Stimulated activated CD4-positive, alpha-beta T cell treated with anti-CD3 and anti-CD28 coated beads, Interleukin-2, amount 100 ng/mL, for 48 hours (primary cell): ENCODE measurements at places on chromosomes 6 and 20.

DNA sequence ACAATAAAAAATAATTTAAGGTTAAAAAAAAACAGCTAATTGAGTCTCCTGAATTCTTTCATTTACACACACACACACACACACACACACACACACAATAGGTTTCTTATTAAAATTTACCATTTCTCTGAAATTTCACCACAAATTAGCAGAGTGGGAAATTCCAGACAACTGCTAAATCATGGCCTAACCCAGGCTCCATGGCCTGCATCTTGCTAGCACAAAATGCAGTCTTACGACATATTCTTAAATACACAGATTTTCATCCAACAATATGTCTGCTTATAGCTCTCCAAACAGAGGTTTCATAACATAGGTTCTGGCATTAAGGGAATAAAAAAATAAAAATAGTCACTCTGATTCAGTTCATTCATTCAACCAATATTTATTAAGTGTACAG is 46.9 kb downstream of the SOD2 start:
- DNase-seq: no peak

- DNase-seq: no peak
These were observed 33.2 kb downstream of the CLIC5 start for GRCh38 chr6:45982280-45983036.

DNA sequence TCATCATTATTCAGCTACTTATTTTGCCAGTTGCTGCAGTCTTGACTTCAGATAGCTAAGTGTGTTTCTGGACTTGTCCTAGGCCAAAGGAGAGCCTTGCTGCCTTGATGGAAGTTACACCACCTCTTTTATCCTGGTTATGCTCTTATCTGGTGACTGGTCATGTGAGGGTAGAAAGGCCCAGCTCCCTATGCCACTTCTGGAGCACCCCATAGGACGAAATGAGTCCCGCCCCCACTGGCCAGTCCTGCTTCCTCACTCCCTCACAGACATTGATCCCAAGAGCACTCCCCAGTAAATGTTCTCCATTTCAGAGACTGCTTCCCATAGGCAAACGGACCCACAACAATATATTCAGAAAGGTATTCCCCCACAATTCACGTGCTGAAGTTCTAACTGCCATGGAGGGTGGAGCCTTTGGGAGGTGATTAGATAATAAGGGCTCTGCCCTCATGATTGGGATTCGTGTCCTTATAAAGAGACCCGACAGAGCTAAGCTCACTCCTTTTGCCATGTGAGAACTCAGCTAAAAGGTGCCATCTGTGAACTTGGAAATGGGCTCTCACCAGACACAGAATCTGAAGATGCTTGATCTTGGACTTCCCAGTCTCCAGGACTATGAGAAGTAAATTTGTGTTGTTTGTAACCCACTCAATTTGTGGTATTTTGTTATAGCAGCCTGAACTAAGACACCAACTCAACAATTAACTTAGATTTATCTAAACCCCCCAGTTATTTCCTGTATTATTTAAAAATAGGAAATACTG is 21.5 kb upstream of the ELOVL2 start:
- DNase-seq: no peak

DNA sequence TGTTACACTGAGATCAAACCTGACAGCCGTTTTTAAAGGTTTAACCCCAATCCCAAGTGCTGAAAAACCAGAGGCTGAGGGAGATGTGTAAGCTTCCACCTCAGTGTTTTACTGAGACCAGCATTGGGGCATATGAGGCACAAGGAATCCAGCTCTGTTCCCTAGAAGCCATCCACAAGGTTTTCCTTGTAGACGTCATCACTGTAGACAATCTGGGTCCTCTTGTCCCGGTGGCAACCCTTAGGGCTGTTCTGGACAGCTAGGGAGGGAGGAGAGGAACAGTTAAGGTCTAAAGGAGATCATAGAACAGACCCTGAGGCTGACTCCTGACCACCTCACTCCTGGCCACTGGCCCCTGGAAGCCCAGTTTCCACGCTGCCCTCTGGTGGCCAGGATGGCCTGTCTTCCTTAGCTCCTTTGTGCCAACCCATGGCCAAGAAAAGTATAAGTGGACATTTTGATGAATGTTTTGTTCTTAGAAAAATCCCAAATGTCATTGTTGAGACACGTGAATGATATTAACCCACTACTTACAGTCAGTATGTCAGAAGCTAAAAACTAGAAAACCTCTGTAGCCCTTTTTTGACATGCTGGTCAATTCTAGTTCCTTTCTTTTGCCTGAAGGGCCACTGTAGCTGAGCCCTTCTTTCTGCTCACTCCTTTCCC is 6.4 kb downstream of the CFB start:
- DNase-seq: peak; percentile 39

DNA sequence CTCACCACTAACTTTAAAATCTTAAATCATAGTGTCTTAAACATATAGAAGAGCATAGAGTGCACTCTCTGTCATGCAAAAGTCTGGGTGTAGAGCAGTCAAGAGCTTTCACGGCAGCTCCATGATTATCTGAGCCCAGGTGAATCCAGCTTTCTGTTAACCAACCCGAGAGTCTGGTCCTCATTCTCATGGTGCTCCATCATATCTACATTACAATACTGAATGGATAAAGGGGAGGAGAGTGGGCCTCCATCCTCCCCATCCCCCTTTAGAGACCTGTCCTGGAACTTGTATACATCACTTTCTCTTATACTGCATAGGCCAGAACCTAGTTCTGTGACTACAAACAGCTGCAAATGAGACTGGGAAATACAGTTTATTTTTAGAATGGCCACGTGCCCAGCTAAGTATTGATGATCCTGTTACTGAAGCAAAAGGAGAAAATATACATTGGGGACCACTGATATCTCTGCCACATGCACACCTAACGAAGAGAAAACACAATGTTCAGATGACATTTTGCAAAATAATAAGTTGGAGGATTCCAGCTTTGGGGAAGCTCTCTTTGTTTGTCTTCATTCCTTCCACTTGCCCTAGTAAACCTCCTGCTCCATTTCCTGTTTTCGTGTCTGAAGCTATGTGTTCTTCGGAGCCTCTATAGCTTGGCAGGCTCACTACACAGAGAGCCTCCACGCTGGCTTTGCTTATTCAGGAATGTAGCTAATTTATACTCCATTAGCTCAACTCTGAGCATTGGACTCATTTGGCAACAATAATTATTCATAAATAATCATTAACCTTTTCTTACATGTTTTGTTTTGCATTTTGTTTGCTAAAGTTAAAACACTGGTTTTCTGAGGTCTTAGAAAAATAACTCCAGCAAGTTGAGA is 110.1 kb downstream of the IYD start:
- DNase-seq: no peak

- no peak for DNase-seq
These were observed 34.7 kb downstream of the KIF25 start for GRCh38 chr6:168032005-168032760.

DNA sequence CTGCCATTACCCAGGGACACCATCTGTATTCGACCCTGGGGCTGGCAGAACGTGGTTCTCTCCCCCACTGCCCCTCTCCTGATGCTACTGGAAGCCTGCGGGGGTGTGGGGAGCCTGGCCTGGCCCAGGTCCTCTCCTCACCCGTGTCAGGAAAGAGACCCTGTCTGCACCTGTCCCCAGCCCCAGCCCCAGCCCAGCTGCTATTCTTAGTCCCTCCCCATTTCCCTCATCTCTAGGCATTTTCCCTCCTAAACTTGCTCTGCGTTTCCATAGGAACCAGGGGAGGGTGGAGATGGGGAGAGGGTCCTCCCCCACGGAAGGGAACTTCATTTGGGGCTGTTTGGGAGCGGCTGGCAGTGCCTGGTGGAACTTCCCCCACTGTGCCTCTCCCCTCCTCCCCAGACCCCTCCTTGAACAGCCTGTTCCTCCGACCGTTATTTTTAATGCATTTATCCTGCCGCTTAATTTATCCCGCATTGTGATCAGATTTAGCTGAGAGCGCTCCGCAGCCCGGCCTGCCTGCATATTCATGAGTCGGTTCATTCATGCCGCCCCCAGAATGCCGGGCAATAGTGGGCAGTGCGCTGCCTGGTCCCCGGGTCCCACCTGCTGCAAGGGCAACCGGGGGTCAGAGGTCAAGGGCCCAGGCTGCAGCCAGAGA is 31.8 kb upstream of the DLGAP4 start:
- no peak for DNase-seq

GRCh38 chr6:46191961-46192360 is 21.2 kb upstream of the ENPP5 start:
- no peak for DNase-seq

- DNase-seq: no peak
These were observed 79.4 kb downstream of the FOXC1 start for GRCh38 chr6:1689141-1689540.

DNA sequence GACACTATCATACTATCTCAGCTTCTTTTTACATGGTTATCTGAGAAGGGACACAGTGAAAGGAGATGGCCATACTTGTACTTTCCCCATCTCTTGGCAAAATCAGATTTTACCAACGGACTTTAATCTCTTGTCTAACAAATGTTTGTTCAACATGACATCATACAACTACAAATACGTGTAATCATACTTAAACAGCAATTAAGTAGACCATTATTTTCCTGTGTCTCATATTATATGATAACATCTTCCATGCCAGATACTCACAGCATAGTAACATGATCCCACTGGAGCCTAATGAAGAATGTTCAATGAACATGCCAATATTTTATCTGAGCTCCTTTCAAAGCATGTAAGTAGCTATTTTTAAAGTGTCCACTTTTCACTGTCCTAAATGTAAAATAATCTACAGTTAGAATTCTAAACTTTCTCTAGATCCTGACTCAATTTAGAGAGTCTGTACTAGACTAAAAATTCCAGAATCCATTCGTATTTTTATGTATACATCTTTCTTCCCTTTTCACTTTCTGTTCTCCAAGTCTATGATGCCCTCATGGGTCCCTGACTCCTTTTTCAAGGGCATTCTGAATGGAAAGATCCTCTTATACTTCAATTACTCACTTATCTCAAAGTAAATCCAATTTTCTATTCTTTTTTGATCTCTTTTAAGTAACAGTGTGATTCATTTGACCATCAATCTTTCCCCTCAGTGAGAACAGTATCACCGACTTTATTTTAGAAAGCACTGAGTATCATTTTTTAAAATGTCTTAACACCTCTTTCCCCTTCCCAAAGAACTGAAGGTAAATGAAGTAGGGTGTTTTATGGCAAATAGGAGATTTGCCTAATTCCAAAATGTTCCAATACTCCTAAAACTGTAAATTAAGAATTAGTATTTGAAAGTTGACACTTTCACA is 133.5 kb downstream of the CDK19 start:
- DNase-seq: no peak

- DNase-seq: no peak
These were observed 26.2 kb downstream of the CYP39A1 start for GRCh38 chr6:46626228-46626909.

DNA sequence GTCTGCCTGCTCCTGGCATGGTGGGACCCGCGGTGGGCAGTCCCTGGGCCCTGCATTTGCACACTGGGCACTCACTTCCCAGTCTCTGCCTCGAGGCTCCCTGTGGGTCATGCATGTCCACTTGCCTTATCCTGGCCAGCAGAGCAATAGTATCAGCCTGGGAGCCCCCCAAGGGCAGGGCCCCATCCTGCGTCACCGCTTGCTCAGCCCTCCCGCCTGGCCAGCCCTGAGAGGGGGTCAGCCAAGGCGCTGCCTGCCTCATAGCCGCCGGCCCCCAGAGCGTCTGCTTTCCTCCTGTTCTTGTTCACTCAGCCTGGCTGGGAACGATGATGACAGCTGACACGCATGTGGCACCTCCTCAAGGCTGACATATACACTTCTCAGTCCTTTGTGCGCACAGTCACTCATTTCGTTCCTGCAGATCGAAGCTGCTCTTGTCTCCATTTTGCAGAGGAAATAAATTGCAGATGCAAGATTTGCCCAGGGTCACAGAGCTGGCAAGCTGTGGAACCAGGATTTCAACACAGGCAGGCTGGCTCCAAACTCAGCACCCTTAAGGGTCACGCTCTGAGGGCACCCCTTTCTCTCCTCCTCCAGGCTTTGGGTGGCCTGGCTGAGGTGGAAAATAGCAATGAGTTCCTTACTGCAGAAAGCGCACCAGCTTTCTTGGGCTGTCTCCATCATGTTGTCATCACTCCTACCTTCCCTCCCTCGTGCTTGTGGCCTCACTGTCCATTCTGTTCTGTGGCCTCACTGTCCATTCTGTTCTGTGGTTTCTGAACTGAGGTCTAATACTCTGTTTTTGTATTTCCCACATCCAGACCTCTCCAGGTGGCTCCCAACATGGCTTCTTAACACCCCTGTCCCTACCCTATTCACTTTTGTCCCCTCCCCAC is 17.2 kb downstream of the KCNK17 start:
- DNase-seq: no peak

GRCh38 chr6:36268478-36269275 is 1.2 kb upstream of the PNPLA1 start:
- DNase-seq: no peak

DNA sequence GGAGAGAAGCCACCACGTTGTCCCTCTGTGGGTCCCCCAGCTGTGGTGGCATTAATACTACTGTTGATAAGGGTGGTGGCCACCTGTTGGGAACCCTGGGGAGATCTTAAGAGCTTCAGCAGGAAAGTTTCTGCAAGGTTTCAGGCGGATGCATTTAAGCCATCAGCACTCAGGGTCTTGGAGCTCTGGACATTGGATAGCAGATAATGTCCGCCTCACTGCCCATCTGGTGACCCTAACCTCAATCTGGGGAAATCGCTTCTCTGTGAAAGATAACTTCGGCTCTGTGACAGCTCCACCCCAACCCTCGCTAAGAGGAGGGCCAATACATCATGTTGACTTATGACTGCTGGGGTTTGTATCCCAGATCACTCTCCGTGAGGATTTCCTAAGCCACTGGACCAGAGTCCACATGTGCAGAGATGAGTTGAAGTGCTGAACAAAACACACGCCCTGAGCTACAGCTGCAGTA is 92.9 kb downstream of the FOXC1 start:
- DNase-seq: no peak

GRCh38 chr6:151385177-151385576 is 6.2 kb downstream of the ZBTB2 start:
- no peak for DNase-seq

GRCh38 chr6:119308991-119309657 is 40.4 kb downstream of the MAN1A1 start:
- no peak for DNase-seq

- DNase-seq: no peak
These were observed 12.4 kb downstream of the B4GALT5 start for GRCh38 chr20:49701241-49701790.

- no peak for DNase-seq
These were observed 111.3 kb downstream of the RNF144B start for GRCh38 chr6:18498408-18498807.

GRCh38 chr6:129105793-129106192 is 222.9 kb downstream of the LAMA2 start:
- DNase-seq: no peak

- no peak for DNase-seq
These were observed 137.0 kb upstream of the TNFAIP3 start for GRCh38 chr6:137729866-137730629.

DNA sequence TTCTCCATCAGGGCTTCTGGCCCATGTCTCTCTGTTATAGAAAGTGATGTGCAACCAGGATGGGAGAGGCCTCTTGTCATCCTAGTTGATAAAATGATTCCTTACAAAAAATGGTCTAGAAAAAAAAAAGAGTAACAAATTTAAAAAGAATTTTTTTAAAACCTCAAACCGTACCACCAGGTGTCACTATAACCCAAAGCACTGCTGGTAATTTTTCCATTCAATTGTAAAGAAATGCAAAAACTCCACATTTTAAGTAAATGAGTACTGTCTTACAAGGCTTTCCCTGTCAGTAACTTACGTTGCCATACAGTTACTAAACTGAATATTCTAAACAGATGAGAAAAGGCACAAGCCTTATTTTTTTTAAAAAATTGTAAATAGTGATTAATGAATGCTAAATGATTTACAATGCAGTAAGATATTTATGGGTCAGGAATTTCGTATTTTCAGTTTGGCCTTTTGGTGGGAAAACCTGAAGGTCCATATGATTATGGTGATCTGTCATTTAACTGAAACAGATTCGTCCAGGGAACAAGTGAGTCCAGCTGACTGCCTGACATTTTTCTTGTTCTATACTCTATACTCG is 95.4 kb downstream of the OGFRL1 start:
- no peak for DNase-seq
